ENCODE measurements at places on chromosomes 4 and X. TPM values are rescaled to one million over a fixed set of nuclear protein-coding genes. Genes with fewer than 3 reads are reported as not detected.

GRCh38 chrX:12956704-12957534, 18.0 kb upstream of the TMSB4X start:
- H3K27me3 ChIP-seq = no peaks in the 10 kb centered on the region
- no peak for DNase-seq
- H3K4me1 ChIP-seq = peaks cover 11% of the 10 kb centered on the region
- H3K4me3 ChIP-seq = no peak overlapping the region
- peak overlapping the region; percentile 83 for H3K27ac ChIP-seq

DNA sequence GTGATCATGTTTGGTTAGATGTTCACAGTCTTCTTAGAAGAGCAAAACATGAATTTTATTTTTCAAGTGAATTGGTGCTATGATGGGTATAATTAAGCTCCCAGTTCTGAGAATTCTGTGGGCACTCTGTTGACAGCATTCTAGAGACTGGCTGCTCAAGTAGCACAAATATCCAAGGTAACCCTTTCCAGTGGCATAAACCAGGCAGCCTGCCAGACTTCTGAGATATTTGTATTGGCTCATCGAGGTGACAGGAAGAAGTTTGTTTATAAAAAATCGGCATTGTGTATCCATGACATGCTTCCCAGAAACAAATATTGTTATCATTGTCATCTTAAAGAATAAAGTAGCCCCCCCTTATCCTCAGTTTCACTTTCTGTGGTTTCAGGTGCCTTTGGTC, 28.3 kb downstream of the LANCL3 start:
- H3K4me1 ChIP-seq = no peaks in the 10 kb centered on the region
- H3K36me3 ChIP-seq = no peaks in the 10 kb centered on the region
- H3K27ac ChIP-seq = no peak overlapping the region

DNA sequence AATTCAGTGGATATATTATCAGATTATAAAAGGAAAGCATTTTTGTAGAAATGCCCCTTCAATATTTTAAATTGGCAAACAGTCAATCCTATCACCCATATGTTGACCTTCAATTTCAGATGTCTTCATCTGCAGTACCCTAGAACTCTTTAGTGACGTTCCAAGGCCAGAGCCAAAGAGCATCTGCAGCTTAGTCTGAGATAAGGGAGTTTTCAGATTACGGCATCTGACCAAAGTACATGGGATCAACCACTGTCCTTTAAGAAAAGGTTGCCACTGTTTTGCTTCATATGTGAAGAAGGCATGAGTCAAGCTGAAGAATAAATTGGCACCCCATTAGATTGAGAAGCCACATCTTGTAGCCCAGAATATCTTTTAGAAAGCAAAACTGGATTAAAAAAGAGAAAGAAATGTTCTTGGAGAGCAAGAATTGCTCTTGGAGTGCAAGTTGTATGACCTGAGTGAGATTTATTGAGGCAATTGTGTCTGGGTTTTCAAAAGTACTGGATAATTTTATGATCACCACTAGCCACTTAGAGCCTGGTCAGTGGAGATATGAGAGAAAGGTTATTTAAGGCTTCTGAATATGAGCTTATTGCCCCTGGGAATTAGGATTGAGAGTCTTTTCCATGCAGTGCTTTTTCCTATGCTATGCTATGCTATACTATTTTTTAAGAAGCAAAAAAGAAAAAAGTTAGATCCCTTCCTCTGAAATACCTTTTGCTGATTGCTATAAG, 251.9 kb upstream of the NR3C2 start:
- H3K36me3 ChIP-seq = no peaks in the 10 kb centered on the region
- H3K4me3 ChIP-seq = no peak overlapping the region
- DNase-seq = peak; percentile 14

Gene OPRPN
- not detected for total RNA-seq

Gene ZNF141
- 39.9 TPM for total RNA-seq

DNA sequence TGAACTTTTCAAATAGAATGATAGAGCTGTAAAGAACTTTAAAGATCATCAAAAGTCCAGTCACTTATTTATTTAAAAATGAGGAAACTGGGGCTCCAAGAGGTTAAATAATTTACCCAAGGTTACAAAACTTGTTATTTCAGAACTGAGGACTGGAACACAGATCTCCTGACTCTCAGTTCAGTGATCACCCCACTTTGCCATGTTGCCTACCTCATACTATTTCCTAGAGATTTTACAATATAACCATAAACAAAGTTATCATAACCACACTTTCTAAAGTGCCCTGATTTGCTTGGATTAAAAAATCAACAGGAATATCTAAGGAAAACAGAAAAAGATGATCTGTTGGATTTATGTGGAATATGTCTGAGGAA, 7.4 kb upstream of the ACSL4 start:
- H3K36me3 ChIP-seq = no peaks in the 10 kb centered on the region
- no peak overlapping the region for H3K4me3 ChIP-seq
- no peaks in the 10 kb centered on the region for H3K27me3 ChIP-seq
- H3K27ac ChIP-seq = no peak overlapping the region

- H3K36me3 ChIP-seq = no peaks in the 10 kb centered on the region
- no peak overlapping the region for H3K27ac ChIP-seq
- no peak for DNase-seq
- H3K4me1 ChIP-seq = no peaks in the 10 kb centered on the region
- H3K4me3 ChIP-seq = no peak overlapping the region
Measured at GRCh38 chr4:41327770-41328169, 71.0 kb downstream of the UCHL1 start.

GRCh38 chrX:8738588-8739189, 6.8 kb upstream of the ANOS1 start:
- H3K27ac ChIP-seq = no peak overlapping the region
- H3K36me3 ChIP-seq = no peaks in the 10 kb centered on the region
- no peaks in the 10 kb centered on the region for H3K4me1 ChIP-seq
- H3K4me3 ChIP-seq = no peak overlapping the region
- H3K27me3 ChIP-seq = no peaks in the 10 kb centered on the region

GRCh38 chrX:138082896-138083295, 517.0 kb downstream of the ZIC3 start:
- no peak overlapping the region for H3K4me3 ChIP-seq
- H3K27me3 ChIP-seq = no peaks in the 10 kb centered on the region
- H3K27ac ChIP-seq = no peak overlapping the region
- no peak for DNase-seq
- no peaks in the 10 kb centered on the region for H3K36me3 ChIP-seq

GRCh38 chr4:86451560-86452330, 91.9 kb upstream of the MAPK10 start:
- H3K4me3 ChIP-seq = no peak overlapping the region
- H3K4me1 ChIP-seq = no peaks in the 10 kb centered on the region
- H3K27me3 ChIP-seq = no peaks in the 10 kb centered on the region
- no peak for DNase-seq

DNA sequence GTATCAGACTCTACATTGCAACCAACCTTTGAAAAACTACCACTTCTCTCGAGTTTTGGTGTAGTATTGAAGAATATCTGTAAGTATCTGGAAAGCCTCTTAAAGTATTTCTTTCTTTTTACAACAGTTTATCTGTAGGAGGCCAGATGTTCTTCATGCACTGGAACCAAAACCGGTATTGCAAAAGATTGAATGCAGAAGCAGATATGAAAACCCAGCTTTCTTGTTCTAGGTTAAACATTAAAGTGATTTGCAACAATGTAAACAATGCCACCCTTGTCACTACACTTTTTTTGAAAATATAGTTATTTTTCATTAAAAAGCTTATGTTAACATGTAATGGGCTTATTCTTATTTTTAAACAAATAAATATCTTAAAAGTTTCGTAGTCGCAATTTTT, 27.2 kb downstream of the PLS3 start:
- H3K27me3 ChIP-seq = no peaks in the 10 kb centered on the region
- no peak overlapping the region for H3K4me3 ChIP-seq
- no peaks in the 10 kb centered on the region for H3K4me1 ChIP-seq
- H3K36me3 ChIP-seq = no peaks in the 10 kb centered on the region
- H3K27ac ChIP-seq = no peak overlapping the region

Gene NPY1R
- 19.8 TPM for total RNA-seq

- H3K27me3 ChIP-seq = no peaks in the 10 kb centered on the region
- no peak for DNase-seq
- no peak overlapping the region for H3K27ac ChIP-seq
- H3K4me1 ChIP-seq = no peaks in the 10 kb centered on the region
- no peaks in the 10 kb centered on the region for H3K36me3 ChIP-seq
- H3K4me3 ChIP-seq = no peak overlapping the region
Measured at GRCh38 chr4:61583696-61584095, 383.6 kb downstream of the ADGRL3 start.

Gene DSPP
- not detected for total RNA-seq

GRCh38 chr4:2786152-2786671, 6.7 kb upstream of the SH3BP2 start:
- H3K27ac ChIP-seq = peak overlapping the region; percentile 60
- peaks cover 13% of the 10 kb centered on the region for H3K4me1 ChIP-seq
- H3K36me3 ChIP-seq = no peaks in the 10 kb centered on the region
- H3K4me3 ChIP-seq = no peak overlapping the region
- DNase-seq = peak; percentile 34
- no peaks in the 10 kb centered on the region for H3K27me3 ChIP-seq

Gene XAGE1B
- not detected for total RNA-seq

Gene CT55
- not detected for total RNA-seq

All from transverse colon (tissue), 4 donors.